ENCODE measurements at places on chromosomes 3 and 15. TPM values are rescaled to one million over a fixed set of nuclear protein-coding genes. Genes with fewer than 3 reads are reported as not detected.

AMT gene
- 0.20 TPM for total RNA-seq

PLXND1 gene
- total RNA-seq, result 10.4 TPM

CPLX3 gene
- 0.07 TPM for total RNA-seq

C3orf18 gene
- total RNA-seq, result 3.5 TPM

DNA sequence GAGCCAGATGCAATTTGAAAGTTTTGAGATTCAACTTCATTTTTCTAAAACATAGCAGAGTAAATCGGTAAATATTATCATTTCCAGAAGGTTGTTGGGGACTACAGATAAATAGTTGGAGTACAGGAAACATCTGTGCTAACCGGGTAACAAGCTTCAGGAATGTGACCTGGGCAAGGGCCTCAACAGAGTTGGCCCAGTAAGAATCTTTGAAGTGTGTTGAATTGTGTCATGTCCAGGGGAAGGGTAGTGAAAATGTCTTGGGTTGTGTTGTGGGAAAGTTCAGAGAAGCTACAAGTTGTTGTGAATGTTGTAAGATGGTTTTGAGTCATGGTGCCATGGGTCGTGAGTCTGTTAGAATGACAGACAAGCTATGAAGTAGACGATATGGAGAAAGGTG lies 35.7 kb downstream of the SQOR start:
- no peak for DNase-seq

DNA sequence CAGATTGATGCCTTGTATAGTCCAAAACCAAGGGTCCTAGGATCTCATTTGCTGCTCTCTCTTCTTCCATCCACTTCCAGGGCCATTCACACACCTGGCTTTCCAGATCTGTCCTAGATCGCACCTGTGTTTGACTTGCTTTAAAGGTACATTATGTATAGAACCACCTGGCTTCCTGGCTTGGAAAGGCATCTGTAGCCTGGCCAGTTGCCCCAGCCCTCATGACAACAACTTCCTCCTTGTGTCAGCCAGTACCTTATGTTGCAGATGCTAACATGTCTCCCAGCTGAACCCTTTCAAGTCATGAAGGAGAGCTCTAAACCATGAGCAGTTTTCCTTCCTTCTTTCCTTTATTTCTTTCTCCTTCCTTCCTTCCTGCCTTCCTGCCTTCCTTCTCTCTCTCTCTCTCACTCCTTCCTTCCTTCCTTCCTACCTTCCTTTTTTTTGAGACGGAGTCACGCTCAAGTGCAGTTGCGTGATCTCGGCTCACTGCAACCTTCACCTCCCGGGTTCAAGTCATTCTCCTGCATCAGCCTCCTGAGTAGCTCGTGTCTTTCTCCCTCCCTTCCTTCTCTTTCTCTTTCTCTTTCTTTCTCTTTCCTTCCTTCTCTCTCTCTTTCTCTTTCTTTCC lies 2.5 kb upstream of the HTR3C start:
- no peak for DNase-seq

All from NCI-H460 (cell line).